ENCODE measurements at places on chromosomes 3 and 15.

DNA sequence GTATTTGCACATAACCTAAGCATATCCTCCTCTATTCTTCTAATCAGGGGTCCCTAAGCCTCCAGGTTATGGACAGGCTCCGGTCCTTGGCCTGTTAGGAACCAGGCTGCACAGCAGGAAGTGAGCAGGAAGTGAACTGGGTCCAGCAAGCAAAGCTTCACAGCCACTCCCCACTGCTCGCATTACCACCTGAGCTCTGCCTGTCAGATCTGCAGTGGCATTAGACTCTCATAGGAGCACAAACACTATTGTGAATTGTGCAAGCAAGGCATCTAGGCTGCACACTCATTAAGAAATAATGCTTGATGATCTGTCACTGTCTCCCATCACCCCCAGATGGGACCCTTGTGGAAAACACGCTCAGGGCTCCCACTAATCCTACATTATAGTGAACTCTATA lies 9.8 kb downstream of the MSL2 start:
- no peak for DNase-seq

GRCh38 chr15:26889298-26889898 lies 22.5 kb downstream of the GABRA5 start:
- DNase-seq = peak; percentile 65

DNA sequence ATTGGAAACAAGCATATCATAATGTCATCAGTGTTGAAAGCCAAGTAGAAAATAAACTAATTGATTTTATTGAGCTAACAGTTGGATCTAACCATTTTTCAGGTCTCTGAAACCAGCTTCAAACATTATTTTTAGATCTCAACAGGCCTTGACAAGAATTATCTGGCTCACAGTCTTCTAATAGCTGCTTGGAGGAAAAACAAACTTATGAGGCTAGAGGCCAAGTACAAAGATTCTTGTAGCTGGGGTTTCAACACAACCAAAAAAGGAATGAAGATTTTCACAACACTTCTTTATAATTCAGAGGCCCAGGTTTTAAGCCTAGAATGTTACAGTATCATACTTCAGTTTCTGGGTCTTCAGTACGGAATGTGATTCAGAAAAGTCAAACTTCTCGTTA lies 3.7 kb downstream of the SETMAR start:
- no peak for DNase-seq

DNA sequence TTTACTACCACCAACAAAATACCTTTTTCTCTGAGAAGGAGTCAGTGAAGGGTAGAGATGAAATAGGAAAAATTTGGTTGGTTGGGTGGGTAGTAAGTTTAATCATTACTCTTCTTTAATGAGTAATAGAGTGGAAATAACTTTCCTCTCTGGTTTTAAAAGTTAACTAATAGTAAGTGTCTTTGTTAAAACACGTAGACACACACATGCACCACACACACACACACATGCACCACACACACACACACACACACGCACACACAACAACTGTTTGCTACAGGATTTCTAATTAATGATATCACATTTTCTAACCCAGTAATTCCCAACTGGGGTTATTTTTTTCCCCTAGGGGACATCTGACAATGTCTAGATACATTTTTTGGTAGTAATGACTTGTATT lies 84.1 kb downstream of the CHL1 start:
- DNase-seq = no peak

DNA sequence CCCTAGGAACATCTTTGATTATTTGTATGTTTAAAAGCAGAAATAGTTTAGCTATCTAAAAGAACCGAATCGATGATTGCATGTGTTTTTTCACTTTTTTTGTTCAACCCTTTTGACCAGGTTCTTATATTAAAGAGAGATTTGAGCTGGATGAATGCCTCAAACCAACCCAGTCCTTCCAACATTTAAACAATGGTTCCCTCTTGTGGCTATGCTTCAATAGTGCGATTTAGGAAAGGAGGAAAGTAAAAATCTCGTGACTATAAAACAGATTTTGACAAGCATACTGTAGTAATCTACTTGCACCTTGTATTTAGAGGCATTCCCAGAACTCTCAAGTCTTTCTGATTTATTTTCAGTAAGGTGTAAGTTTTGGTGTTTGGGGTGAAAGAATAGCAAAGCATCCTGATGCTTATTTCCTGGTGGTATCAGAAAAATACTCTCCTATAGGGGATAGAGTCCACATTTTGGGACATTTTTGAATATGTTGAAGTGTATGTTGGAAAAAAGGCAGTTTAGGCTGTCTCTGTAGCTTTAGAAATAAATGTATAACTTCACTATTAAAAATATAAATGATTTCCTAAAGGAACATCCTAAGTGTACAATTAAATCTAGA lies 159.6 kb upstream of the KCNH8 start:
- DNase-seq = no peak

- no peak for DNase-seq
These were observed 153.8 kb downstream of the OPA1 start for GRCh38 chr3:193746832-193747231.

GRCh38 chr15:80507638-80508316 lies 103.6 kb downstream of the ARNT2 start:
- no peak for DNase-seq

GRCh38 chr15:68816795-68817303 lies 3.8 kb downstream of the ANP32A start:
- DNase-seq = peak; percentile 31

- no peak for DNase-seq
These were observed 39.6 kb upstream of the TBC1D23 start for GRCh38 chr3:100221159-100221558.

DNA sequence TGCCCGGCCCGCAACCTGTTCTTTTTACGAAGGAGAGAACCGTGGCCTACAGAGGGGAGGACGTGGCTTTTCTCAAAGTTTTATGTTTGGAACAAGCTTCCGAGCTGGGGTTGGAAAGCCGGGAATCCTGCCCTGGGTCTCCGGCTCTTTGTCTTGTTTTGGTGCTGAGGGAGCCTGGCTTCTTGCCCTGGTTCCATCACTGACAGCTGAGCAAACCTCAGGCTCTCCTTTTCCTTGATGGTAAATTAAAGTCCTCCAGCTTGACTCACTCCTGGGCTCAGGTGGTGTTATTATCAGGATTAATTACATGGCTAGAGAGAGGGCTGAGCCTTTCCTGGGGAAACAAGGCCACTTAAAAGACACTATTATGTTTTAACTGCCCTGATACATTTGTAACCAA lies 289.5 kb upstream of the RGMA start:
- DNase-seq = no peak

GRCh38 chr15:90681480-90681879 lies 35.7 kb upstream of the BLM start:
- no peak for DNase-seq

GRCh38 chr3:54572197-54572895 lies 355.5 kb downstream of the LRTM1 start:
- DNase-seq = no peak

GRCh38 chr3:132079147-132079546 lies 44.3 kb upstream of the CPNE4 start:
- DNase-seq = no peak

DNA sequence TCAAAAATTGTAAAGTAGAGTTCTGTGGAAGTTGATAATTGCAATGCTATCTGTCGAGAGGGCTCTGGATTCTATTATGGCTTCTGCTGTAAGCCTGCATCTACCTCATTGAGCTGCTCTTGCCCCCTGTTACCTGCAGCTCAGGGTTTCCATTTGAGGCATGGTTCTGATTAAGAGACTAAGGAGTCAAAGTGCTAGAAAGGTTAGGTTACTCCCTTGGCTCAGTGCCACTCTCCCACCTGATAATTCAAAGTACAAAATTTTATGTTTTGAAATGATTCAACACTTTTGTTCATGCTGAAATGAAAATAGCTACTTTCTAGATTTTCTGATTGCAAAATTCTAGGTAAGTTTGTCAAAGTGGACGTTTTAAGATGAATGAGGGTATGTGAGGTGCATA lies 220.5 kb upstream of the SATB1 start:
- DNase-seq = peak; percentile 82

- no peak for DNase-seq
These were observed 31.5 kb upstream of the FAM107A start for GRCh38 chr3:58608648-58609047.

DNA sequence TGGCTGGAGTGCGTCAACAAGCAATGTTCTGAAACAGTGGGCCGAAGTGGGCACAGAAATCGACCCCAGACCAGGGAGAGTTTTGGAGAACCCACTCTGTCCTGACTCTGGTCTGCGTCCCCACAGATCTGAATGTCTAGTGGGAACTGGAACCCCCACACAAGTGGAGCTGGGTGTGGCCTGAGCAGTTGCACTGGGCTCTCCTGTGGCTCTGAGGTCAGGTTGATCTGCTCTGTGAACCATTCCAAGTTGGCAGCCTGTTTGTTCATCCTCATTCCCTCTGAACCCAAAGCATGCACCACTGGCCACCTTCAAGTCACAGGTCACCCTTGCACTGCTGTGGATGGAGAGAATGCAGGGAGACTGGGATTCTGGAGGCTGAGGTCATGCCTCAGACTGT lies 60.5 kb downstream of the STARD5 start:
- DNase-seq = no peak

GRCh38 chr3:56754741-56755417 lies 46.9 kb downstream of the ARHGEF3 start:
- DNase-seq = peak; percentile 38

GRCh38 chr3:9749645-9750555 lies at the start of gene OGG1:
OGG1 (plus strand) TSS chr3:9749952; CDS start chr3:9750287, 335 bp downstream.
- DNase-seq = peak; percentile 98

- DNase-seq = no peak
These were observed 266.4 kb downstream of the FAM43A start for GRCh38 chr3:194951931-194952582.

- no peak for DNase-seq
These were observed 37.7 kb upstream of the TRAK1 start for GRCh38 chr3:42053476-42053875.

Measured in activated CD4-positive, alpha-beta memory T cell treated with anti-CD3 and anti-CD28 coated beads for 36 hours (primary cell).